ENCODE measurements at places on chromosomes 12 and 14.

GRCh38 chr12:49388682-49389386 is 21.6 kb downstream of the SPATS2 start:
- no peak for DNase-seq

- DNase-seq: no peak
Measured at GRCh38 chr12:91001306-91001705, 3.5 kb downstream of the EPYC start.

DNA sequence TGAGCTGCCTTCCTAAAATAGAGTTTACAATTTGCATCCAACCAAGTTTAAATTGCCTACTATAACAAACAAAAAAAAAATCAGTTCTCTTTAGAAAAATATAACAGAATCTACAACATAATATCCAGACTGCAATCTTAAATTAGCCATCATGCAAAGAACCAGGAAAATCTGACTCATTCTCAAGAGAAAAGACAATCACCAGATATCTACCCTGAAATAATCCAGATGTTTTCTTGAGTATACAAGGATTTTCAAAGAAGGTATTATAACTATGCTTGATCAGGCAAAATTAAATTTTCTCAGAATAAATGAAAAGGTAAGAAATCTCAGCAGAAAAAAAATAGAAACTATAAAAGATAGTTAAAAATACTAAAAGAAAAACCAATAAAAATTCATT is 115.6 kb downstream of the CCER1 start:
- DNase-seq: no peak

GRCh38 chr14:35470755-35471154 is 63.2 kb upstream of the INSM2 start:
- DNase-seq: no peak

DNA sequence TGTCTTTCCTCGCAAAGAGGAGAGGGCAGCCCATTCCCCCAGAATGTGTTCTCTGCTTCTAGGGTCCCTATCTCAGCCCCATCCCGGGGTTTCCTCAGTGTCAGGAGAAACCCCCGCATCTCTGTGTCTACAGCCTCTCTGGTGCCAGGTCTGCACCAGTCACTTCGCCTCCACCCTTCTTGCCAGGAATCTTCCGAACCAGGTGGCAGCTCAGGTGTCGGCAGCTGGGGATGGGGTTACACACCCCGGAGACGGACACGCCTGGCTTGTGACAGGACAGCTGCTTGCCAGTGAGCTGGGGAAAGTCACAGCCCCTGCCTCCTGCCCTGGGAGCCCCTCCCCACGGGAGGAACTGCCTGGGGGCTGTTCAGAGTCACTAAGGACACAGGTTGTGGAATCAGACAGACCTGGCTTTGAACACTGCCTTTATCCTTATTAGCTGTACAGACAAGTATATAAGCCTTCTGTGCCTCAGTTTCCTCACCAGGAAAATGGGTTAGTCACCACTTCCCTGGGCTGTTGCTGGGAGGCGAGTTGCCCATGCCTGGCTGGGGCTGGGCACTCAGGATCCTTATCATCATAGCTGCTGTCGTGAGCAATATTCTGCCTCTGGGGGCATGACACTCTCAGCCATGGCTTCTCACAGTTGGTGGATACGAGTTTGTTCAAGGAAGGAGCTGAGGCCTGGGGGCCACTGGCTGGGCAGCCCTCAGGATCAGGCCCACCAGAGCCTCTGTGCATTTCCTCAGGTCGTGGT is 10.8 kb downstream of the HIP1R start:
- DNase-seq: no peak

- DNase-seq: peak; percentile 35
Measured at GRCh38 chr12:90090929-90091651, 382.5 kb upstream of the ATP2B1 start.

- DNase-seq: no peak
Measured at GRCh38 chr14:102293781-102294180, 11.2 kb downstream of the MOK start.

GRCh38 chr12:30754383-30754749 is 385 bp downstream of the CAPRIN2 start:
- DNase-seq: peak; percentile 5

- no peak for DNase-seq
Measured at GRCh38 chr12:109291521-109292341, 17.4 kb downstream of the FOXN4 start.

GRCh38 chr14:31950764-31951637 is 126.1 kb upstream of the ARHGAP5 start:
- DNase-seq: peak; percentile 22

DNA sequence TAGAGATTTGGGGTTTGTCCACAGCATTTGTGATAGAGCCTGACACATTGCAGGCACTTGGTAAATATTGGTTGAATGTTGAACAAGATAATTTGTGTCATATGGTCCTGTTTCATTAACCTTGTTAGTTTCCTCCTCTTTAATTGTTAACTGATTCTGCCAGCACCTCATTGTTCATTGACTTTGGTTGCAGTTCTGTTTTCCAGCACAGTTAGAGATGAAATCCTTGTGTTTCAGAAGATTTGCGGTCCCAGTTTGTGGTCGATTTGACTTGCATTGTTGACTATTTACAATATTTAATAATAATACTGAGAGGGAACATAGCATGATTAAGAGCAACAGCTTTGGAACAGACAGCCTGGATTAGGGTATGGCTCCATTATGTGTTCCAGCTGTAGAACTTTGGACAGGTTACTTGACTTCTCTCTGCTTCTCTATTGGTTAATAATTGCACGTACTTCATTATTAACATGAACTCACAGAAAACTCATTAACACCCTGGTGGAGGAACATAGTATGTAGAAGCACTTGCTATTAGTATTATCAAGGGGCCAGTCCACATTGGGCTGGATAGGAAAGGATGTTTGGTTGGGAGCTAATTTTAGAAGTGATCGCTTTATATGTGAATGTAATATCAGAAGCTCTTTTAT is 8.7 kb downstream of the DRAM1 start:
- no peak for DNase-seq

DNA sequence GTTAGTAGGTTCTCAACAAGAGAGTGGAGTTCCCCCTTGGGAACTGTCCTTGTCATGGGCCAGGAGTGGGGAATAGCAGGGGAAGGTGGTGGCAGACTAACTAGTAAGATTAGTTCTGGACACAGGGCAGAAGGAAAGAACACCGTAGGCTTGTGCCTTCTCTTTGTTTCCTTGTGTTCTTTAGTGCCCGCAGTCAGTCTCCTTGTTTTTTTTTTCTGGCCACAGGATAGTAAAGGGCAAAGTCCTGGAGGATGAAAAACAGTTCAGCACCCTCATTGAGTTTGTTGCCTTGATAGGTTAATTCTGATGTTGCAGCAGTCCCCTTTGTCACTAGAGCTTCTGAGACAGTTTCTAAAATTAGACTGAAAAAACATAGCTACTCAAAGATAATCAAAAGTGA is 8.4 kb downstream of the PEX5 start:
- DNase-seq: no peak

DNA sequence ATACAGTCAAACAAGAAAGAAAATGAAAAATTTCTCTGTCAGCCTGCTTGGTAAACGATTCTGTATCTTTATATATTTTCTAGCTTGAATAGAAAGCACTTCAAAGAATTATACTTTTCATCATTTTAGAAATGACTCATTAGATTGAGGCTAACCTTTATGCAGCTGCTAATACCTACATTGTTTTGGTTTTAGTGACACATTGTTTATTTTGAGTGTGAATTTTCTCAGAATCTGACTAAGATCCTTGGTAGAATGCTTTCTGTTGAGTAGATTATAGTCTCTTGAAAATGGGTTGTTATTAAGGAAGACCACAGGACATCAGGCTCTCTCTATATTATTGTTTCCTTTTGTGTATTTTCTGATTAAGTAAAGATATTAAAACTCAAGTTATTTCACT is at the start of gene PMCH:
PMCH (minus strand) TSS at position 45 of the 400 bp plus-strand sequence. CDS start 63 bp downstream, outside the sequence.
- DNase-seq: no peak

DNA sequence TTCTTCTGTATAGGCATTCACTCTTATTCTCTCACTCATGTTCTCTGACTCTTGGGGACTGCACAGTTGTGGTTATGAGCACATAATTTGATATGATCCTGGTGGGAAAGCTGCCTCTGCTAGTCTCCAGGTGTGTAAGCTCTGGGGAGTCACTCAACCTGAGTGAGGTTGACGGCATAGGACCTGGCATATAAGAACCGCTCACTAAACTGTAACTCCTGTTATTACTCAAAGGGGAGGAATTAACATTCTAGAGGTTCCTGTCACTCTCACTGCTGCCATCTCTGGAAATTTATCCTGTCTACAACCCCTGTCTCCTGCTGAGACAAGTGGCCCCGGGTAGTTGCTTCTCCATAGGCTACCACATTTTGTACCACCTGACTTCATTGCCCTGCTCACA is 14.0 kb downstream of the SRSF5 start:
- DNase-seq: no peak

DNA sequence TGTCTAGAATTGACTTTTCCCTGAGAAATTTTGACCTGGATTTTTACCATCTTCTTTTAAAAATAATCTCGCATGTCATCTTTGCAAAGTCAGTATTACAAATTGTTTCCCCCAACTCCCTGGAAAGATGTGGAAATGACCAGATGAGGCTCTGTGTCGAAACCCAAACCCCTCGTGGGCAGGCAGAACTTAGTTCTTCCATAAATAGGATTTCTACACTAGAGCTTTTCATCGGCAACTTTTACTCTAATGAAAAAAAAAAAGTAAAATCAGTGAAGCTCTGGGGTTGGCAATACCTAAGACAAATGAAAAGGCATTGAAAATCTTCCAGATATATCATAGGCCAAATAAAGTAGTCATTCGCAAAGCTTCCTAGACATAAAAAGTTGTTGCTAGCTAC is 17.0 kb downstream of the SSPN start:
- DNase-seq: no peak

- DNase-seq: no peak
Measured at GRCh38 chr14:77923131-77923936, 123.4 kb downstream of the ADCK1 start.

DNA sequence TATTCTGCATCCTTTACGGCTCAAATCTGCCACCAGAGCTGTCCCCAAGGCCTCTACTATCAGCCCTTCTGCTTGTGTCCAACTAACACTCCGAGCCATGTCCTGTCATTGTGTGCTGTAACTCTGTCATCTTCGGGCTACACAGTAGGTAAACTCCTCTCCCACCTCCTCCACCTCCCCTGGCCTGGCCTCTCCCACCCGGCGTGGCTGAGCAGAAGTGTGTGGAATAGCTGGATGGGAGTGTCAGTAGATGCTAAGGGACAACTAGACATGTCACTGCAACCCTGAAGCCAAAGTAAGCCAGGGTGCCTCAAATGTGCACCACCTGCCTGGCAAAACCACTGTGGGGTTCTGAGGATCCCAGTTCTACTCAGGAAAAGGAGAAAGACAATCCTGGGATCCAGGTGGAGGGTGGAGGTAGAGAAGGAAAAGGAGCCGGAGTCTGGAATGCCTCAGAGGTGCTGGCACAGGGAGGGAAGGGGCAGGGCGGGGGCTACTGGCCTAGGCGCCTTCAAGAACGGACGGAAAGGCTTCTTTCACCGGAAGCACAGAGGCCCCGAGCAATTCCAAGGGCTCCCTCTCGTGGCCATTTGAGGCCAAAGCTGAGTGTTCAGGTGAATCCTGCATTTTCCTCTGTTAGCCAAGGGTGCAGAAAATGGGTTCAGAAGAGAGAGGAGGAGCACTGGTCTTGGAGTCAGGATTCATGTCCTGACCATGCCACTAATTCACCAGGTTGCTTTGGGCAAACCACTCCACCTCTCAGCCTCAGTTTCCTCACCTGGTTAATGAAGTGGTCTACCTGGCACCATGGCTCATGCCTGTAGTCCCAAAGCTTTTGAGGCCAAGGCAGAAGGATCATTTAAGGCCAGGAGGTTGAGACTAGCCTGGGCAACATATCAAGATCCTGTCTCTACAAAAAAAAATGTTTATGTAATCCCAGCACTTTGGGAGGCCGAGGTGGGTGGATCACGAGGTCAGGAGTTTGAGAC is 20.5 kb upstream of the FAM181A start:
- DNase-seq: peak; percentile 40

- DNase-seq: no peak
Measured at GRCh38 chr14:37985826-37986470, 221.8 kb upstream of the SSTR1 start.

DNA sequence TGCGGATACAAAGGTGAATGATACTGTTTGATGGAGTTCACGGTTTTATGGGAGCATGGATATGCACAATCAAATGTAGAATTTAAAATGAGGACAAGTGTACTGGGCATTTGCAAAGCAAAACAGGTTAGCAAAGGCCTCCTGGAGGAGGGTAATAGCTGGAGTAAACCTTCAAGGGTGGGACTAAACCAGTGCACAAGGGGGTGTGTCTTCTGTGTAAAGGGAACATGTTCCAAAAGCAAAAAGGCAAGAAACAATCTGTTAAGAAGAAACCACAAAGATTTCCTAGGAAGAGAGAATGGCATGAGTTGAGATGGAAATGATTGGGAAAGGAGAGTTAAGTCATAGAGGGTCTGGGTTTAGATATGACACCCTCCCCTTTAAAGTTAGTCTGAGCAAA is 109.2 kb upstream of the SLCO1C1 start:
- no peak for DNase-seq

DNA sequence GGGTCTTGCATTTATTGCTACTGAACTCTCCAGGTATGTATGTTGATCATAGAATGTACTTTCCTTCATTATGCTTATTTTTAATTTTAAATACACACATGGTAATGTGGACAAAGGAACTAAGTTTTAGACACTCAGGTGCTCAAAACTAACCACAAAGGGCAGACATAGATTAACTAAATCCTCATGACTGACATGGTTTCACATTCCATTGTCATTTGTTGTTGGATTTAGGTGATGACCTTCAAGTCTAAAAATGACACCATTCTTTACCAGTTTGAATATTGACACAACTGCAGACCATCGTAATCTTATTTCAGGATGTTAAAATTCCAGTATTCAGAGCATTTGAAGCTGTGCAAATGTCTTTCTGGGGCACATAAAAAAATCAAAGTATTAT is 128.4 kb downstream of the BBS10 start:
- no peak for DNase-seq

DNA sequence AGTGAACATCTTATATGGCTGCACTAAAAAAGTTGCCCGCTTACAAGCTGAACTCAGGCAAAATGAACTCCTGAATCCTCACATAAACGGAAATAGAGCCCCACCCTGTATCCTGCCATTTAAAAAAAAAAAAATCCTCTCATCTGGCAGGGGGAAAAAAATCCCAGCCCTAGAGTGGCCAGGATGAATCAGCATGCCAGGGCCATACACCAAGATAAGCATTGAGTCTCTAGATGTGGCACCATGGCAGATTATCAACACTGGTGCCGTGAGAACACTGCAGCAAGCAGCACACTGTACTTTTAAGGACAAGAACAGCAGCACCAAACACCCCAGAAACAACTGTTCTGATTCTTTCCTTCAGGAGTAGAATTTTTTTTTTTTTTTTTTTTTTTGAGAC is 65.5 kb downstream of the RASSF3 start:
- DNase-seq: no peak

DNA sequence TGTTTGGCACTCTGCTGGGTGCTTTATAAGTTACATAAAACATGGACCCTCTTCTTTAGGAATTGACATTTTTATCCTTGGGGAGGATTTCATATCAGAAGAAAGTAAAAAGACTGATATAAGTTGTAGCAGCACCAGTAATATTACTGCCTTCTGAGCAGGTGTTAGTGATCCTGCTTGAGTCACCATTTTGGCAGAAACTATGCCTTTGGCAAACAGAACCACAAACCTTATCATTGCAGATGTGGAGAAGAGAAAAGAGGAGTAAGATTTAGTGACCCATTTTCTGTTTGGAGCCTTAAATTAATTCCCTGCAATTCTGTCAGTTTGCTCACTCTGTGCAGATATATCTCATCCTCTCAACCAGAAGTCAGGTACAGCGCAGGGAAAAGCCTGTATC is 23.0 kb downstream of the ZNF410 start:
- no peak for DNase-seq

- no peak for DNase-seq
Measured at GRCh38 chr12:80469681-80470080, 25.6 kb downstream of the PTPRQ start.

All from tibial nerve (tissue), 4 donors.